ENCODE measurements at places on chromosomes 3 and 15. TPM values are rescaled to one million over a fixed set of nuclear protein-coding genes. Genes with fewer than 3 reads are reported as not detected.

DNA sequence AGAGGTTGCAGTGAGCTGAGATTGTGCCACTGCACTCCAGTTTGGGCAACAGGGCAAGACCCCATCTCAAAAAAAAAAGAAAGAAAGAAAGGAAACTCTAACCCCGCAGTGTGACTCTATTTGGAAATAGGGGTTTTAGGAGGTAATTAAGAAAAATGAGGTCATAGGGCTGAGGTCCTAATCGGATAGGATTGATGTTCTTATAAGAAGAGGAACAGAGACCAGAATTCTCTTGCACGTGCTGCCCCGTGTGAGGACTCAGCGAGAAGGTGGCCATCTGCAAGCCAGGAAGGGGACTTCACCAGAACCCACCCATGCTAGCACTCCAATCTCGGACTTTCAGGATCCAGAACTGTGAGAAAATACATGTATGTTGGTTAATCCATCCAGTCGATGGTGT lies 25.8 kb downstream of the KLHL6 start:
- DNase-seq: no peak

DNA sequence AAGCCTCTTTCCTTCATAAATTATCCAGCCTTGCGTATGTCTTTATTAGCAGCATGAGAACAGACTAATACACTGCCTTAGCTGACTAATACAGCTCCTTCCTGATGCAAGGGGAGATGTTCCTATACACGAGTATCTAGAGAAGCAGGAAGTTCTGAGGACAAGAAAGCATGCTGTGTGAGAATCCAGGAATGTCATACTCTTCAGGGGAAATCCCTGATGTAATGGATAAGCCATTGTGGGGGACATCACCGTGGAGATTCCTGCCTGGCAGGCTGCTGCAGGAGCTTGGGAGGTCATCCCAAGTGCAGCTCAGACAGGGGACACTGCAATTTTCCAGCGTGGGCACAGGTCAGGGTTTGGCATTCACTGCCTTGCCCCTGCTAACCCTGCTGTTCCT lies 476.9 kb downstream of the NR2F2 start:
- no peak for DNase-seq

Gene TMEM45A
- 49.7 TPM for total RNA-seq

Gene GRM2
- 0.25 TPM for total RNA-seq

DNA sequence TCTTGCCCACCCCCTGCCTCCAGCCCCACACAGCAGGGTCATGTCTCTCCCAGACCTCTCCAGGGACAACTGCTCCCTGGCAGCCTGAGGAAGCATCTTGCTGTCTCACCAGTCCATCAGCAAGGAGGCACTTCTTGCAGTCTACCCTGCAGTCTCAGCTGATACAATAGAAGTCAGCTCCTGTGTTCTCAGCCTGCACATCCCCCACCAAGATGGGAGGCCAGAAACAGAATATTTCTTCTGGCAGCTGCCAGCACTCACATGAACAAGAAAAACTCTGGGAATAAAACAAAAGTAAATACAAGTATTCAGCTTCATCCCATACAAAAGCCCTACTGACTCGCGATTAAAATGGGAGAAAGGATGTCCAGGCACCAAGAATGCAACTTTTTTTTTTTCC lies 457.4 kb upstream of the PROK2 start:
- DNase-seq: no peak

Gene P2RY14
- total RNA-seq: not detected

Gene CAPN3
- total RNA-seq: 0.38 TPM
